ENCODE measurements at places on chromosomes 4 and X. TPM values are rescaled to one million over a fixed set of nuclear protein-coding genes. Genes with fewer than 3 reads are reported as not detected.
A peak's percentile ranks its signal among the peaks of the same experiment; 100 is the strongest.

GRCh38 chrX:41607264-41607832 is 81.4 kb upstream of the GPR34 start:
- DNase-seq: no peak

- no peak for DNase-seq
Measured at GRCh38 chr4:155248002-155248896, 39.8 kb downstream of the NPY2R start.

DNA sequence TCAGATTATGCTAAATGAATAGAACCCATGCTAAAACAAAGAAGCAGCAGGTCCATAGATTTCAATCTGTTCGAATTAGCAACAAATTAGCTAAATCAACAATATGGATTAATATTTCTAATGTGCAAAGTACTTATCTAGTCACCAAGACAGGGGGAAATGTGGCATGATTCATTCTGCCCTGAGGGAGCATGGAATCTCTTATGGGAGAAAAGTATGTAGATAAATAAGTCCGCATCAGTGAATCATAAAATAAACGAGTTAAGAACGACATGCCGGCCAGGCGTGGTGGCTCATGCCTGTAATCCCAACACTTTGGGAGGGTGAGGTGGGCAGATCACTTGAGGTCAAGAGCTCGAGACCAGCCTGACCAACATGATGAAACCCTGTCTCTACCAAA is 102.1 kb downstream of the ANOS1 start:
- DNase-seq: no peak

- no peak for DNase-seq
Measured at GRCh38 chrX:101359966-101360365, 11.4 kb upstream of the TIMM8A start.

DNA sequence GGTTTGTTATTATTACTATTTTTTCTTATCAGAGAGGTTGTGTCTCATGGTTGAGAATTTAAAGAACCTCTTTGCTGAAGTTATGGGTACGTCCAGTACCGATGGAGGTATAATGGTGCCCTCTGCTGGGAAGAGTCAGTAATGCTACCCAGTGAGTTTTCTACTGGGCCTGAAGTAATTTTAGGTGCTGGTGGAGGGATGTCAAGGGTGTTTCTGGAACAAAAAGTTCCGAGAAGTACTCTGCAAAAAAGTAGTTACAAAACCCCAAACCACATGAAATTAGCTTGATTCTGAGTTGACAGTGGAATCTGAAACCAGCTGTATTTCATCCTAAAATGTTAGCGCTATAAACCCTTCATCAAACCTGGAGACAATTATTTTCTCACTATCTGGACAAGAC is 102.5 kb upstream of the MID1 start:
- DNase-seq: peak; percentile 38

DNA sequence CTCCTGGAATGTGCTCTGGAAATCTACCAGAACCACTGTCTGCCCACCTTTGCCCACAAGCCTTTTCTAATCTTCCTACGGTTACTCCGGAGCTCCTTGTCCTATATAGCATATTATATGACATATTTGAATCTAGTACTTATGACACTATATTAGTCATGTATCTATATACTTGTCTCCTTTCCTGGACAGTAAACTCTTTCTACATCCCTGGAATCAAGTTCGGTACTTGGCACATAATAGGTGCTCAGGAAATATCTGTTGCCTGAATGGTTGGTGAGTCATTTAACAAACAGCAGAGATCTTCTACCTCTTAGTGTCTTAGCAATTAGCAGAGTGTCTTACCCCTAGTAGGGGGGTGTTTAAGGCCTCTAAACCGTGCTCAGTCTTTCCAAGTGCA is 123.6 kb downstream of the RELL1 start:
- DNase-seq: no peak

DNA sequence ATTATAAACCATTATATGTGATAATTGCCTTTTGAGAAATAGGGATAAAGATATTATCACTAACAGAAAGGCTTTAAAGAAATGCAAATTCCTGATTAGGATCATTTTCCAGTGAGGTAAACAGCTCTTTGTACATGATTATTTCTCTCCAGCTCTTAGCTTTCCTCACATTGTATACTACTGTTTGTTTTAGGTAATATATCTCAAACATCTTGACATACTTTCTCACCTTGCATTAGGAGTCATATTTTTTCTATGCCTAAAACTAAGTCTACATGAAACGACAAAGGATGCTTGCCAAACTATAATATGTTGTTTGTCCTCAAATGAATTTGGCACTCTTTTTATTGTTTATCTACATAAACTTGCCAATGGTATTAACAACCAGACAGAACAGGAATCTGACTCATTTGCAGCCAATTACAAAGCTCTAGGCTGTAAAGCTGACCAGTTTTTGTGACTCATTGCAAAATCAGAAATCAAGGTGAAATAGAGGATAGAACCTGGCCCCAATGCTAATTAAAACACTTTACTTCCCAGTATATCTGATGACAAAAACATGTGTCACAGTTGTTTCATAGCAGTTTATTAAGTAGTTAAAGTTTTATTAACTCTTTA is 107.0 kb downstream of the IQCM start:
- no peak for DNase-seq

DNA sequence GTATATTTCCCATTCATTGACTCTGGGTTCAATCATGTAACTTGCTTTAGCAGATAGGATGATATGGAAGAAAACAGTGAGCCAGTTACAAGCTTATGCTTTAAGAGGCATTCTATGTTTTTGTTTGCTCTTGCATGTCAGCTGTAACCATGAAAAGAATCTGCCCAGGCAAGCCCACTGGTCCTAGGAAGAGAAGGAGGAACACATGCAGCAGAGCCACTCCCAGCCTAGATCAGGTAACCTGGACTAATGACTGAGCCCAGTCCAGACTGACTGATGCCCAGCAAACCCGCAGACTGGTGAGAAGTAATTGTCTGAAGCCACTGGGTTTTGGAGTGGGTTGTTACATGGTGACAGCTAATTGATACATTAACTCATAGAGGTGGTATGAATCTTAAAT is 167.9 kb downstream of the COL4A6 start:
- DNase-seq: peak; percentile 51

DNA sequence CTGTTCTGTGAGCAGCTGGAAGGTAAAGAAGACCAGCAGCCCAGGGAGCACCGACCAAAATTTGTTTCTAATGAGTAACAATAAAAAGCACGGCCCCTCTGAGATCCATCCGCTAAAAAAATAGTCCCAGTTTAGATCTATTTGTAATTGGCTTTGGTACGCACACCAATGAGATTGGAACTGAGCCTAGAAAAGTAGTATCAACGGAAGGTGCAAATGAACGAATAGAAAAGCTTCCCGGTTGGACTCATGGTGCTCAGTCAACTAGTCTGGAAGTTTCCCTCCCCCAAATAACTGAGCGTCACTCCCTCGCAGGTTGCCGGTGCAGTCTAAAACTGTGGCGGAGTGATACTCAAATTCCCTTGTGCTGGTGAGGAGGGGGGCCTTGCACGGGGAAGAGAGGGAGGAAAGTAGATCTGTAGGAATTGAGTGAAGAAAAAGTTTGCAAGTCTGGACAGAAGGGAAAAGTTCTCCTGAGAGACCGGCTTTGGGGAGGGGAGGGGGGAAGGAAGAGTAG is at the start of gene COL4A5:
Gene COL4A5, plus strand, starts transcription at position 413 of the 517 bp plus-strand sequence. CDS start 288 bp downstream, outside the sequence.
- peak; percentile 64 for DNase-seq

- DNase-seq: no peak
Measured at GRCh38 chr4:142347241-142347640, 498.9 kb downstream of the INPP4B start.

The FNIP2 gene
- total RNA-seq: 31.1 TPM
